ENCODE measurements at places on chromosomes 2 and 18. TPM values are rescaled to one million over a fixed set of nuclear protein-coding genes. Genes with fewer than 3 reads are reported as not detected.

DNA sequence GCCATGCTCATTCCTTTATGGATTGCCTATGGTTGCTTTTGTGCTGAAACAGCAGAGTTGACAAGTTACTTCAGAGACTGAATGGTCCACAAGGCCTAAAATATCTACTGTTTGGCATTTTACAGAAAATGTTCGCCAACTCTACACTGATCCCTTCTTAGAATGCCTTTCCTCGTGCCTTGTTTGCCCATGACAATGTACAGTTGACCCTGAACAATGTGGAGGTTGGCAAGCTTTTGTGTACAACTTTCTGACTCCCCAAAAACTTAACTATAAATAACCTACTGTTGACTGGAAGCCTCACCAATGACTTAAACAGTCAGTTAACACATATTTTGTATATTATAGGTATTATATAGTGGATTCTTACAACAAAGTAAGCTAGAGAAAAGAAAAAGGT lies 361.4 kb downstream of the EPHA4 start:
- no peak for DNase-seq

DNA sequence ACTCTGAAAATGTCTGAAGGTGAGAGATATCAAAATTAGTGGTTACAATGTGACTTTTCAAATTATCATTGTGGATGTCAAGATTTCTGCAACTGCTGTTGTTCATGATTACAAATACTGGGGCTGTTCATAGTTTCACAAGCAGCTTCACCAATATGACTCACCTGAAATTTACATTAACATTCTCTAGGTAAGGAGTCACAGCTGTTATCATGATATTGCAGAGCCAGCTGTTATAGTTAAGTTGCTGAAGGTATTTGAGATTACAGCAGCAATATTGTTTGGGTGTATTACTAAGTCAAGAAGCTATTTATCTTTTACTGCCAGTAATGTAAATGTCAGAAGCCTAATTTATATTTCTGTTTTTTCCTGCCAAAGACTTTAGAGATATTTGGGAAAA lies 140.0 kb downstream of the MC4R start:
- DNase-seq = no peak

- peak; percentile 44 for DNase-seq
Measured at GRCh38 chr2:110770959-110771431, 38.6 kb downstream of the ACOXL start.

DNA sequence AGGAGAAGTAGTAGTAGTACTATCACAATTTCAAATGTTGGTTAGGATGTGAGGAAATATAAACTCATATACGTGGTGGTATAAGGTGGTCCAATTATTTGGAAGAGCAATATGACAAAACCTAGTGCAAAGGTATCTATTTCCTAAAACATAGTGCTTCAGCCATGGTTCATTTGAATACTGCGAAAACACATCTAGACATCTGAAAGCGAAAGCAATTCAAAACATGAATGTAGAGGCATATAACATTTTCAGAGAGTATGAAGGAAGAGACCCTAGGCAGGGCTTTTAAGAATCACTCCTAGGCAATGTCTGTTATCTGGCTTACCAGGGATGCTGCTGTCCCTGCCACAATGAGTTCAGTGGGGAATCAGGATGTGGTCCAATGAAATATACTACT lies 1085.8 kb downstream of the TDRD15 start:
- no peak for DNase-seq

DNA sequence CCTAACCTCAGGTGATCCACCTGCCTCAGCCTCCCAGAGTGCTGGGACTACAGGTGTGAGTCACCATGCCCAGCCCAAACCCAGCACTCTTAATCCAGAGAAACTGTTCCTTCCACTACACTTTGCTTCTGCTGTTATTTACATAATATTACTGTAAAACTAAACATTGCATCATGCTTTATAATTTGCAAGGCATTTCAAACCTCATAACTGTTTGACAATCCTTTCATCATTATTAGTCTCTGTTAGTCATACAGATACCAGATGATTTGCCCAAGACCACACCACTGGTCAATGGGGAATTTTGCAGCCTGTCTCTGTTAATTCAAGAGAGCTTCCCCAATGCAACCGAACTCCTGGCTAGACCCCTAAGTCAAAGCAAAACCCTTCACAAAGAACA lies 338.3 kb downstream of the ALK start:
- DNase-seq = no peak

- no peak for DNase-seq
Measured at GRCh38 chr18:6106091-6106685, 210.9 kb upstream of the TMEM200C start.

GRCh38 chr18:59268721-59269562 lies 4.3 kb downstream of the RAX start:
- no peak for DNase-seq

- no peak for DNase-seq
Measured at GRCh38 chr2:183487326-183487725, 363.1 kb downstream of the NUP35 start.

The CPO gene
- total RNA-seq = not detected

The IL36A gene
- total RNA-seq = not detected

The DLGAP1 gene
- total RNA-seq = 66.7 TPM

The FAM124B gene
- 0.18 TPM for total RNA-seq

Measured in prostate gland (tissue), 2 donors.